MCF 10A (cell line): ENCODE measurements at places on chromosomes 1 and 21. TPM values are rescaled to one million over a fixed set of nuclear protein-coding genes. Genes with fewer than 3 reads are reported as not detected.

GRCh38 chr1:164948101-164948500, 389.1 kb downstream of the PBX1 start:
- no peak overlapping the region for H3K27ac ChIP-seq
- no peak for DNase-seq
- no peak overlapping the region for H3K4me3 ChIP-seq
- H3K36me3 ChIP-seq, result no peaks in the 10 kb centered on the region
- no peaks in the 10 kb centered on the region for H3K4me1 ChIP-seq

DNA sequence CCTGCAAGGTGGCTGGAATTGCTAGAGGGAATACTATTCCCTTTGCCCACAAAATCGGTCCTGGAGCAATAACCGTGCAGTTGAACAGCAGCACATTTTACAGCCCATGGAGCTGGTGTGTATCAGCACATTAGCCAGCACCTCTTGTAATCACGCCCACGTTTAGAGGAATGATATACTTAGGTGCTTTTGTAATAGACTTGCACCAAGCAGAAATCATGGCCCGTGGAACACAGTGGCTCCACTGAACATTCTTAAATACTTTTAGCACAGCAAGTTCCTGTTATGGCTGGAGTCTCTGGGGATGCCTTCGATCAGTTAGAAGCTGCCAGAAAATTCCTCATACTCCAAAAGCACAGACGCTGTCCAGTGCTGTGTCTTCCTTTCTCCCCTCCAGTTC, 218.1 kb upstream of the FAM78B start:
- peak; percentile 15 for DNase-seq
- no peak overlapping the region for H3K4me3 ChIP-seq
- peaks cover 17% of the 10 kb centered on the region for H3K27me3 ChIP-seq
- H3K36me3 ChIP-seq, result no peaks in the 10 kb centered on the region
- H3K4me1 ChIP-seq, result no peaks in the 10 kb centered on the region
- H3K27ac ChIP-seq, result no peak overlapping the region

Gene SEMA4A
- total RNA-seq, result 1.5 and 4.7 TPM in 2 replicates

- no peak overlapping the region for H3K27ac ChIP-seq
- DNase-seq, result no peak
- no peaks in the 10 kb centered on the region for H3K27me3 ChIP-seq
- no peak overlapping the region for H3K4me3 ChIP-seq
- peaks cover 17% of the 10 kb centered on the region for H3K4me1 ChIP-seq
- peaks cover 9% of the 10 kb centered on the region for H3K36me3 ChIP-seq
Measured at GRCh38 chr1:42740851-42741580, 980 bp upstream of the CLDN19 start.

Gene OR2T11
- total RNA-seq, result not detected in 2 replicates

Gene ATG4C
- total RNA-seq, result 6.3 and 6.5 TPM in 2 replicates

DNA sequence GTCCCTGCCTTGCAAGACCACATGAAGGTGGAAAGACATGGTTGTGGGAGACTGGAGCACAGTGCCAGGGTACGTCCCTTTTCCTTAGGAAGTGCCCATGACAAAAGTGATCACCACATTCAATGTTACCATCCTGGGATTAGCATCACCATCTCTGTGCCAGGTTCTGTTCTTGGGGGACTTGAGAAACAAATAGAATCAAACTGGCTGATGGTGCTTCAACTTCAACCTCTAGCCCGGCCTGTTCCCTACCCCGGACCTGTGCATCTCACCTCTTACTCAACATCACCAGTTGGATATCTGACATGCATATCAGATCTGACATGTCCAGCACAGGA, 153.3 kb downstream of the GRIK3 start:
- no peaks in the 10 kb centered on the region for H3K27me3 ChIP-seq
- DNase-seq, result no peak
- no peak overlapping the region for H3K4me3 ChIP-seq
- no peak overlapping the region for H3K27ac ChIP-seq
- no peaks in the 10 kb centered on the region for H3K36me3 ChIP-seq
- H3K4me1 ChIP-seq, result no peaks in the 10 kb centered on the region

DNA sequence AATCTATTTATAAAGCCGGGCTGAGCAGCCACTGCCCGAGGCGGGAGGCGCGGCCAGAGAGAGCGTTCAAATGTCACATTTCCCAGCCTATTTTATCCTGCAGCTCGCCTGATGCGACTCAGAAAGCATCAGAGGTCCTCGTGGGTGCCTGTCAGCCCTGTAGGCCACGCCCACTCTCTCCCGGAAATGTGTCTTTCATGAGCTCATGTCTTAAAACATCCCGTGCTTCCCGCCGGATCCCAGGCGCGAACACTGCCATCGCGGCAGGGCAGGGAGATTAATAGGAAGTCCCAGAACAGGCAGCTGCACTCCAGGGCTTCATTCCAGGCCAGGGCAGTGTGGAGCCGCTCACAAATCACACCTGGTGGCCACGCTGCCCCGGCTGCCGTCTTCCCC, 117.5 kb downstream of the PRDM16 start:
- H3K27ac ChIP-seq, result no peak overlapping the region
- H3K4me1 ChIP-seq, result no peaks in the 10 kb centered on the region
- H3K4me3 ChIP-seq, result no peak overlapping the region
- no peak for DNase-seq
- no peaks in the 10 kb centered on the region for H3K36me3 ChIP-seq
- H3K27me3 ChIP-seq, result no peaks in the 10 kb centered on the region

- no peak overlapping the region for H3K27ac ChIP-seq
- no peak for DNase-seq
- no peaks in the 10 kb centered on the region for H3K27me3 ChIP-seq
- peaks cover 6% of the 10 kb centered on the region for H3K36me3 ChIP-seq
- H3K4me1 ChIP-seq, result no peaks in the 10 kb centered on the region
Measured at GRCh38 chr1:5997316-5997715, 5.1 kb upstream of the NPHP4 start.

Gene RNASEL
- total RNA-seq, result 4.2 and 8.0 TPM in 2 replicates

Gene ORC1
- 1.8 and 2.7 TPM in 2 replicates for total RNA-seq

DNA sequence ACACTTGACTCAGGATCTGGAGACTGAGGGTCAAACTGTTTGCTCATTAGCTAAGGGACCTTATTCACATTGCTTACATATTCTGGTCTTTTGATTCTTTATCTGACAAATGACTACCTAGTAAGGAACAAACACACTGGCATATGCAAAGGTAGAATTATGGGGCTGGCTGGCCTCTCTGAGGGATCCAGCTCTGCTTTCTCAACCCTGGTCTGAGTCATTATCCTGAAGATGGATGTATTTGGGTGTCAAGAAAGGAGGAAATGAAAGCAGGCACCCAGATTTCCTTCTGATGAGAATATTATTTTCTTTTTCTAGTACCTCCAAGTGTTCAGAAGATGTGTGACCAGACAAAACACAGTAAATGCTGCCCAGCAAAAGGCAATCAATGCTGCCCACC, 6.0 kb downstream of the SMCP start:
- peak; percentile 65 for DNase-seq
- H3K27me3 ChIP-seq, result no peaks in the 10 kb centered on the region
- no peaks in the 10 kb centered on the region for H3K36me3 ChIP-seq
- H3K4me1 ChIP-seq, result peaks cover 65% of the 10 kb centered on the region
- no peak overlapping the region for H3K4me3 ChIP-seq
- H3K27ac ChIP-seq, result peak overlapping the region; percentile 25

- no peak overlapping the region for H3K4me3 ChIP-seq
- H3K27me3 ChIP-seq, result peaks cover 11% of the 10 kb centered on the region
- H3K4me1 ChIP-seq, result no peaks in the 10 kb centered on the region
- no peak overlapping the region for H3K27ac ChIP-seq
- no peak for DNase-seq
Measured at GRCh38 chr1:6907201-6907600, 121.9 kb downstream of the CAMTA1 start.

Gene MCL1
- total RNA-seq, result 497 and 624 TPM in 2 replicates

Gene ABCA4
- 0.20 TPM in 1 of 2 replicates, not detected in the other for total RNA-seq

DNA sequence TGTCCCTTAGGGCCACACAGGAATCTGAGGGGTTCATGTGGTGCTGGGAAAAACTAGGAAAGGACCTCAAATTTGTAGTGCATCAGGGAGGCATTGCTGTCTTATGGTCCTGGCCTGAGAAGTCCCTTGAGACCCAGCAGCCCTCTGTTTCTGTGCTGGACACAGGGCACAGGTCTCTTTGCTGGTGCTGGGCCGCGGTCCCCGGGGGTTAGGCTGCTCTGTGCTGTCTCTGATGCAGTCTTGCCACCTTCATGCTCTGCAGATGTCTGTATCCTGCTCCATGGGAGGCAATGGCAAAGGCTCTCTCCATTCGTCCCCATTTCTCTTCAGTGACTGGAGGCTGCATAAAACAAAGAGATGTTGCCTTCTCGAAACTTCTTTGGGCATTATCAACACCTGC, 13.0 kb downstream of the EDARADD start:
- H3K36me3 ChIP-seq, result no peaks in the 10 kb centered on the region
- no peak overlapping the region for H3K27ac ChIP-seq
- H3K4me3 ChIP-seq, result no peak overlapping the region

DNA sequence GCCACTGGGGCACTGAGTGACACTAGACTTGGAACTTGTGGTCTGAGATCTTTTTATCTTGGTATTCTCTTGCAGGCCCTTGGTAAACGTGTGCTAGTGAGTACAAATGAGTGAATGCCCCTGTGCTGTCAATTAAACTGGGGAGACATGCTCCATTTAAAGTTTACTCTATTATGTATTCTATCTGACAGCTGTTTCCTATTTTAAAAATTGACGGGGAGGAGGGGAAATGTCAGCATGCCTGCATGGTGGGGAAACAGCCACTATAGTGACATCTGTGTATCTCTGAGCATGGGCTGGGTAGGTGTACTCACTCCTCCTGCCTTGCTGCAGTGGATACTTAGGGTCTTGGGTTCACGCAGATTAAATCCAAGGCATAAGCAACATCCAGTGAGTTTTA, 59.0 kb upstream of the IKBKE start:
- no peaks in the 10 kb centered on the region for H3K27me3 ChIP-seq
- peaks cover 15% of the 10 kb centered on the region for H3K36me3 ChIP-seq
- DNase-seq, result no peak
- H3K27ac ChIP-seq, result no peak overlapping the region
- H3K4me3 ChIP-seq, result no peak overlapping the region

- peak overlapping the region; percentile 89 for H3K4me3 ChIP-seq
- peaks cover 31% of the 10 kb centered on the region for H3K36me3 ChIP-seq
- H3K27ac ChIP-seq, result peak overlapping the region; percentile 90
- H3K27me3 ChIP-seq, result no peaks in the 10 kb centered on the region
- peak; percentile 17 for DNase-seq
- peaks cover 36% of the 10 kb centered on the region for H3K4me1 ChIP-seq
Measured at GRCh38 chr1:151327903-151328674, 873 bp upstream of the PI4KB start.

GRCh38 chr21:45548711-45549491, 6.7 kb upstream of the SLC19A1 start:
- peaks cover 14% of the 10 kb centered on the region for H3K4me1 ChIP-seq

DNA sequence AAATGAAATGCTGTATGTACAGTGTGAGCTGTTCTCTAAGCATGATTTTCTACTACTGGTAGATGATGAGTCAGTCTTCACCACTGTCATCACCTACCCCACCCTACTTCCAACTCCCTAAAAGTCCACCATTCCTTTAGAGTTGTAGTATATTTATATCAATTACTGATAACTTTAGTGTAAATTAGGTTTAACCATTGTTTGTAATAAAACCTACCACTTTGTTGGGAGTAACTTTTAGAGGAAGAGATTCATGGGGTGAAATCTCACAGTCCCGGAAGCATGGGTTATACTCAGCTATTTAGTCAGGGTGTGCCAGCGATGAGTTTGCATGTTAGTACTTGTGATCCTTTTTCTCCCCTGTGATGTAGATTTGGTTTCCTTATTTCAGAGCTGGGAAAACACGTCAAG, 17.1 kb downstream of the MORC3 start:
- H3K4me1 ChIP-seq, result peaks cover 18% of the 10 kb centered on the region
- peak overlapping the region; percentile 100 for H3K27ac ChIP-seq
- peak overlapping the region; percentile 64 for H3K4me3 ChIP-seq
- DNase-seq, result peak; percentile 76
- H3K36me3 ChIP-seq, result peaks cover 75% of the 10 kb centered on the region
- no peaks in the 10 kb centered on the region for H3K27me3 ChIP-seq

- DNase-seq, result no peak
- no peaks in the 10 kb centered on the region for H3K27me3 ChIP-seq
- peaks cover 11% of the 10 kb centered on the region for H3K4me1 ChIP-seq
- no peak overlapping the region for H3K4me3 ChIP-seq
Measured at GRCh38 chr1:6294080-6294889, 33.4 kb upstream of the GPR153 start.

DNA sequence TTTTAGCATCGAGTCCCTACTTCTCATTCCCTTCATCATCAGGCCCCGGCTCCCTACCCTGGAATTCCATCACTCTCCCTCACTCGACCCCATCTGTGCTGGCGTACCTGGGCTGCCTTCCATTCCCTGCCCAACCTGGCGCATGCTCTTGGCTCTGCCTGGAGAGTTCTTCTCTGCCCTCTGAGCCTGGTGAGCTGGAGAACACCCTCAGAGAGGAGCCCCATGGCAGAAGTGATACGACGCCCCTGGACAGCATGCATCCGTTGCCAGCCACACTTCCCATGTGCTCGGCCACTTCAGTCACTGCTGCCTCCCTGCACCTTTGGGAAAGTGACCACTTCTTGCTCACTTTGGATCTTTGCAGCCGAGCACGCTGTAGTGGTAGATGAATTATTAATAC, 30.1 kb downstream of the OLFML2B start:
- DNase-seq, result no peak
- no peaks in the 10 kb centered on the region for H3K4me1 ChIP-seq
- H3K36me3 ChIP-seq, result no peaks in the 10 kb centered on the region
- H3K27me3 ChIP-seq, result peaks cover 10% of the 10 kb centered on the region

- H3K27me3 ChIP-seq, result no peaks in the 10 kb centered on the region
- H3K4me3 ChIP-seq, result no peak overlapping the region
- no peaks in the 10 kb centered on the region for H3K36me3 ChIP-seq
- no peak overlapping the region for H3K27ac ChIP-seq
- DNase-seq, result no peak
Measured at GRCh38 chr1:115144176-115144575, 54.9 kb upstream of the TSPAN2 start.

DNA sequence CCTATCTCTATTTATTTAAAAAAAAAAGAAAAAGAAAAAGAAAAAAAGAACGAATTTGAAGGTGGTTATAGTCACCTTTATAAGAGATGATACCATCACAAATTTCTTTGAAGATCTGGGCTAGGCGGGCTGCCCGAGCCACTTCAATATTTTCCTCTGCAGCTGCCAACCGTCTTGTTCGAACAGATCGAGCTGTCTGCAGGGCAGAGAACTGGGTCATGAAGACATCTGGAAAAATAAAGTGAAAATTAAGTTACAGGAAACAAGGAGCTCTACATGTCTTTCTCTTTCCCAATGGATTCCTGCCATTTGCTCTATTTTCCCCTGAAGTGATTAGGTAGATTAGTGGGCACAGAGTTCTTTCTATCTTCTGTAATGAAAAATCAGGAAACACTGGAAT, 31.9 kb downstream of the RUSC1 start:
- H3K36me3 ChIP-seq, result peaks cover 96% of the 10 kb centered on the region
- H3K27ac ChIP-seq, result no peak overlapping the region
- no peak overlapping the region for H3K4me3 ChIP-seq
- H3K27me3 ChIP-seq, result no peaks in the 10 kb centered on the region
